ENCODE measurements at places on chromosomes 1 and 21.

DNA sequence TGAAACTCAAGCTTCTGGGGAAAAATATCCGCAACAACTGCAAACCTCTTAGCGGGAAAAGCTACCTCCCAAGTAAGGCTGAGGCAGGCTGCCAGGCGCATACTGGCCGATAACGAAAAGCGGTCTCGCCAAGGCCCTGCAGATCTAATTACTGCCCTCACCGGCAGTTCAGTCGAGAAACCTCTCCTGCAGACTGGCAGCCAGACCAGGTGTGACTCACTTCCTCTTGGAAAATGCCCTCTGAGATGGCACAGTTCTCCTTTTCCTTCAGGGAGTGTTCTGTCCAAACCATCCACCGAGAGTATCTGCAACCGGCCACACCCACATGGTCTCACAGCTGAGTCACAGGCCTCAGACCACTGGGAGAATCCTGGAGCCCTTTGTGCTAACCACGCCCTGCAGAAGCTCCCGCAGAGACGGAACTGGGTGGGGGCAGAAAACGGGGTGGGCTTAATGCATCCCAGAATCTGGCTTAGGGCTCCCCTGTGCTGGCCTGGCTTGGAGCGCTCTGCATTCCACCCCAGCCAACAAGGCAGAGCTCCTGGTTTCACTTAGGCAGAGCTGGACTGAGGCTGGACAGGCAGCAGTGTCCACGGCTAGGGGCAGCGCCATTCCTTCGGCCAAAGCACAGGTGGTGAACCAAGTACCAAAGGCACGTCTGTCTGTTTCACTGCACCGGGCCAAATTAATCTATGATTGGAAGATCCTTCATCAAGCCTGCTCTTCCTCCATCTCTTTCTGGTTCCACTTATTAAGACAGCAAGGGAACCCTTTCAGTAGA lies 1.2 kb downstream of the S100A10 start:
- peak; percentile 92 for DNase-seq

DNA sequence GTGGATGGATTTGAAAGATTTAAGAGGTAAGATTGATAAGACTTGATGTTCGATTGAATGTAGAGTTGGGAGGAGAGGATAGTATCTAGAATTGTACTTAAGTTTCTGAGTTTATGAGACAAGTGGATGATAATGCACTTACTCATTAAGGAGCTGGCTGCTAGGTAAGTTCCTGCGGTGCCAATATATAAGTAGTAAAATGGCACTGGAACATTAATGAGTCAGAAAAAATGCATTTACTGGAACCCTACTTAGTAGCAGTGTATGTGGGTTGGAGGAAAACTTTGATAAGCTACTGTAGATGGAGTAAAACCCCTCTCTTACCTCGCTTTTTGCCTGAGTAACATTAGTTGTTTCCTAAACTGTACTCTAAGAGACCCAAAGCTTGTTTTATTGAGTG lies 68.2 kb downstream of the ZFYVE9 start:
- no peak for DNase-seq

GRCh38 chr1:172090511-172090817 lies 249.2 kb downstream of the DNM3 start:
- DNase-seq, result no peak

DNA sequence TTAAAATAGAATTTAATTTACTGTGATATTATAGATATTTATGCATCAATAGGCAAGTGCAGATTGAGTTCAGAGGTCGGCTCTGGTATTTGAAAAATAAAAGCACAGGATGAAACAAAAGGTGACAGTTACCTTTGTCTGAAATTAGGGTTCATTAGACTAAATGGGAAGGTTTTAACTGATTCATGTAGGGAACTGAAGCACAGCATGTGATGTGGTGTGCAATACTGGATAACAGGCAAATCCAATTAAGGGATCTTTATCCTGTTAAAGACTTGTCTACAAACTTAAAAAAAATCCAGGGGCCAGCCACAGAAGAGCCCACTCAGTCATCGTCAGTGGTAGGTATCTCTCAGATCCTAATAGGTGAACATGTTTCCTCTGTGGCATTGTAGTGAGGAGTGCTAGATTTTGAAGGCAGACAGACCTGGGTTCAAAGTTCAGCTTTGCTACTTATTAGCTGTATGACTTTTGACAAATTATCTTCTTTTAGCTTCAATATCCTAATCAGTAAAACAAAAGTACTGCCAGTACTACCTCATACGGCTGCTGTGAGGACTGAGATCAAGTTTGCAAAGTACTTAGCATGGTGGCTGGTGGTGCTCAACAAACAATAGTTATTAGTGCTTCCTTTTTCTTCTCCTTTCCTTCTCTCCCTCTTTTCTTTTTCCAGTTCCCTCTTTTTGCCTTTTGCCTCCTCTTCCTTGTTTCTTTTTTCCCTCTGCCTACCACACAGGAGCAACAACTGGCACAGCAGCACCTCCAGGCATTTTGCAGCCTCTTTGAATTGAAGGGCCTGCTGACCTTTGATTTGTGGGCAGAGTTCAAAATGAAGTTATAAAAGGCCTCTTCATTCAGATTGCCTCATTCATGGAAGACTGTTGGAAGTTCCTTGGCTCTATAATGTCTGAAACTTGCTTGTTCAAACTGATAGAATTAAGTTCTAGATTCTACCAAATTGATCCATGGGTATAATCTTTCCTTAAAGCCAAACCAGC lies 44.9 kb upstream of the FOXD3 start:
- DNase-seq, result no peak

DNA sequence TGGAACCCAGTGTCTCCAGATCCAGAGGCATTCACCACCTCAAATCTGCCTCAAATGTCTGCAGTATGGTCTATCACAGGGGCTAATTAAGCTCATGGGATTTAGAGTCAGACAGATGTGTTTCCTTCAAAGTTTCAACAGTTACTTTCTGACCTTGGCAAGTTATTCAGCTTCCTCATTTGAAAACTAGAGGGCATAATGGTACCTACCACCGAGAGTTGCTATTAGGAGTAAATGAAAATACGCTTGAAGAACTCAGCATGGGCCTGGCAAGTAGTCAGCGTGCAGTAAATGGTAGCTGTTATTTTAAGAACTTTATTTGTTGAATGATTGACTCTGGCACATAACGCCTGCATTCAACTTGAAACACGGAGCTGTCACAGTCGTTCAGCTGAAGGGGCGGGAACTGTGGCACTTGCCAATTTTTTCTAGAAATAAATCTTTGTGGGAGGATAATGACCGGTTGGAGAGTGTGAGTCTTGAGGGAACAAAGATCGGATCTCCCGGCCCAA lies 1.2 kb upstream of the CAP1 start:
- no peak for DNase-seq

DNA sequence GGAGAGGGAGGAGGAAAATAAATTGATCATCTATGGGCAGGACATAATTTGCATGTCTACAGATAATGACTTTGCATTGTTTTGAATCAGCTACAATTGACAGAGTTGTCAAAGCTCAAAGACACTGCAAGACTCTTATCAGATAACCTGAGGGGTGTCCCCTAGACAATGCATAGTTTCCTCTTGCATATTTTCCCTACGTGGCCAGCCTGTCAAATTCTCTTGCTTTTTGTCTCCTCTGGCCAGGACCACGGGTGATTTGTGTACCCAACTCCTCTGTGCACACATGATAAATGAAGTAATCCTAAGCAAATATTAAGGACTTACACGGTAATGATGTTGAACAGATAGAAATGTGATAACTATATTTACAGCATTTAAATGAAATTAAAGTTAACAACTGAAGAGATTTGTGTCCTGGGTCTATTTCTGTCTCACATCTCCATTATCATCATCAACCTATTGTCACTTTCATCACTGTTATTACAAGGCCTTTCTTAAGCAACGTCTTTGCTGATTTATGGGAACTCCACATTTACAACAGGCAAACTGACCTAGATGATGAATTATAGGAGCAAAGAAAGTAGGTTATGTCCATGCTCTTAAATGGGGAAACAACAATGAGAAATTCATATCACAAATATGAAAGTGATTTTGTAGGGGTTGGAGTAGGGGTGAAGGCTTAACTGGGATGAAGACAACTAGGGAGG lies 18.8 kb downstream of the BATF3 start:
- no peak for DNase-seq

DNA sequence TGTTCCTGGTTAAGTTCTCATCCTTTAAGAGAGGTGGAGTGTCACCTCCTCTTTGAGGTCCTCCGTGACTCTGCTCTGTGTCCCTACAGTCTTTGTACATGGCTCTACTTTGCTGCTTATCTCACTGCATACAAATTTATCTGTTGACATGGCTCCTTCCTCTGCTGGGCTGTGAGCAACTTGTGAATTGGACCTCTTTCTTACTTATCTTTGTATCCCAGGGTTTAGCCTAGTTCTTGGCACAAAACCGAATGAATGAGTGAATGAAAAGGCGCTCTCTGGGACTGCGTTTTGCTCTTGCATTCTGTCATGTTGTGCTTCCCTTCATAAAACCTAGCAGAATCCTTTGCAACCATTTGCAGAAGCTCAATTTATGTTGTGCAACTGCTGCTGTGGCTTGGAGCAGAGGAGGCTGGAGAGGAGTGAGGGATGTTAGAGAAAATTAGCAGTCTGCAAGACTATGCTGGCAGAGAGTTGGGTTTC lies 12.4 kb downstream of the SLC26A9 start:
- no peak for DNase-seq

- no peak for DNase-seq
Observed at GRCh38 chr1:172344444-172344843, 76.0 kb upstream of the C1orf105 start.

DNA sequence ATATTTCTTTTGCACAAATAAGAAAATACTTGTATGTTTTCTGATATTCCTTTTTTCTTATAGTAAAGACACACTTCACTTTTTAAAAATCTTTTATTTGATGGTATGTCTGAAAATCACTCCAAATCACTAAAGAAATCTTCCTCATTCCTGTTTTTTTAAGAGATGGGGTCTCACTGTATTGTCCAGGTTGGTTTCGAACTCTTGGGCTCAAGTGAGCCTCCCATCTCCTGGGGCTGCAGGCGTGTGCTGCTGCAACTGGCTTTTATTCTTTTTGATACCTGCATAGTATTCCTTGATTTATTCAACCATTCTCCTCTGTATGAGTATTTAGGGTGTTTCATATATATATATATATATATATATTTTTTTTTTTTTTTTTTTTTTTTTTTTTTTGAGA lies 88.1 kb downstream of the OSBPL9 start:
- no peak for DNase-seq

DNA sequence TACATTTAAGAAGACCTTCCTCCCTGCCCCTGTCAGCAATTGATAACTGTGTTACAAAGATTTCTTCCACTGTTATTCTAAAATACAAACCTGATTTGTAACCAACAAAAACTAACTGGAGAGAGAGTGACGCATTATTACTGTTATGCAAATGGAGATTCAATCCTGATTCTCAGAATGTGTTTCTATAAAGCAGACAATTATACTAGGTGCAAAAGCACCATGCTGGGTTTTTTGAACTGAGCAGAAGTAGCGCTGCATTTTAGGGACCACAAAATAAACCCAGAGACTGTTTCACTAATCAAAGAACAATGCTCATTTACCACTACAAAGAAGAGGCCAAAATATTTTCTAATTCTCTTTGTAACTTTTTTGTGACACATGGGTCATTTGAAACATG lies 13.6 kb upstream of the GBP6 start:
- no peak for DNase-seq

GRCh38 chr1:111211921-111212320 lies 11.5 kb upstream of the DENND2D start:
- DNase-seq, result no peak

GRCh38 chr1:153578490-153578889 lies 12.8 kb upstream of the S100A2 start:
- DNase-seq, result peak; percentile 84

- DNase-seq, result no peak
Observed at GRCh38 chr1:61631436-61631835, 93.5 kb downstream of the TM2D1 start.

DNA sequence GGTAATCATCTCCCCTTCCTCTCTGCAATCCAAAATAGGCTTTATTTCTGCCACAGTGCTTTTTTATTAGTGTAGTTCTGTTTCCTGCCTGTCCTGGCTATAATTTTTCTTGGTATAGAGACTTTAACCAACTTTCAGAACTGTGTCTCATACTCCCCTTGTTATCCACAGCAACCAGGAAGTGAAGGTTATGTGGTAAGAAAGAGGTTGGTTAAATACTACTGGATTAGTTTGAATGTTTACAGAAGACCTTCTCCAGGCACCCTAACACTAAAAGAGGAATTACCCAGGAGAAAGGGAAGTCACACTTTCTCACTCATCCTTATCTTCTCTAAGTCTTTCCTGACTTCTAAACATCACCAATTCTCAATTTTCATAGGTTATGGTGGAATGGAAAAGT lies 17.8 kb upstream of the TNFSF4 start:
- DNase-seq, result no peak

DNA sequence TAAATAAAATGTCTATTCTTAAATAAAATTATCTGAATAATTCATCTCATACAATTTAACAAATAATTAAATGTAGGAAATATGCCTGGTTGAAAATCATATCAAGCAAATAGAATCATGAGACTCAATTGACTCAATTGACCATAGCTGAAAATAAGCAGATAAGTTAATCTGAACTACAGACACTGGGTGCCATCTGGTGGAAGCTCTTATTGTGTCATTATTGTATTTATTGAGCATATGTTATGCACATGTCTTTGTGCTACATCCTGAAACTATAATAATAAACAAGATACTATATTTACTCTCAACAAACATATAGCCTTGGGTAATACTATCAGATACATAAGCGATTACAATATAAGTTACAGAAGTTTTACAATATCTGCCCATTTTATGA lies 41.0 kb downstream of the BRINP3 start:
- peak; percentile 61 for DNase-seq

DNA sequence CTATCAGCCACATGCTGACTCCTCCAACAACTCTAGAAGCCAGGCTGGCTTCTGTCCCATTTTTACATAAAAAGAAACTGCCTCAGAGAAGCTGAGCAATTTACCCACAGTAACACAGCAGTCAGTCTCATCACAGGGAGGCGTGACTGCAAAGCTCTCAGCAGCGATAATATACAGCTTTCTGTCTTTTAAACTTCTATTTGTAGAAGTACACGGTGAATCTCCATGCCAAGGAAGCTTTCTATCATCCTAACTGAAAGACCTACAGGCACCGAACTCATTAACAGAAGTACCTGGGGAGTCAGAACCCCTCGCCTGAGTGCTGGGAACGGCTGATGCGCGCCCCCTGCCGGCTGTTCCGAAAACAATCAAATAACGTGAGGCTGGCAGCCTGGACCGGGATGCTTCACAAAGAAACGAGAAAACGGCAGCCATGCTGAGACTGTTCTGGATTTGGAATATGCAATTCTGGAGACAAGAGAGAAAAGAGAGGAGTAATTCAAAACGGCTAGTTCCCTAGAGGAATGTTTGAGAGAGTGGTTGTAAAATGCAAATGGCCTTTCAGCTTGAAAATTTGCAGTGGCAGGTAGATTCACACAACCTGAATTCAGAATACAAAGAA lies 43.5 kb upstream of the RAB4A start:
- peak; percentile 64 for DNase-seq

DNA sequence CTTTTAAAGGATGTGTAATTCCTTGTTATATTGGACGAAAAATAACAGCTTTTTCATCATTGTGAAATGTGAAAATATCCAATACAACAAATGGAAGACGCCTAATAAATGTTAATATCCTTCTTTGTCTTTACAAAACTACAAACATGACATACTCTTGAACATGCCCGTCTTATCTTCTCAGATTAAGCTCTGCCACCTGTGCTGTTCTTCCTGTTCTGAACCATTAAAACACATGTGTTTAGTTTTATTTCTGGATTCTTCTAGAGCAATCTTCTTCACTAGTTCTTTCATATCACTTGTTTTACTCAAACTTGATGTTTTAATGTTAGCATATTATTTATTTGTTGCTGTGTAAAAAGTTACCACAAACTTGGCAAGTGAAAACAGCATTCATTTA lies 147.0 kb downstream of the CLEC20A start:
- DNase-seq, result no peak
